Stimulated activated naive B cell treated with anti-CD40 and anti-IgM and Interleukin-4, amounts not matched to agents 10 μg/mL and 1 μg/mL and 100 μg/mL, for 72 hours (primary cell): ENCODE measurements at places on chromosomes 11 and 22.

DNA sequence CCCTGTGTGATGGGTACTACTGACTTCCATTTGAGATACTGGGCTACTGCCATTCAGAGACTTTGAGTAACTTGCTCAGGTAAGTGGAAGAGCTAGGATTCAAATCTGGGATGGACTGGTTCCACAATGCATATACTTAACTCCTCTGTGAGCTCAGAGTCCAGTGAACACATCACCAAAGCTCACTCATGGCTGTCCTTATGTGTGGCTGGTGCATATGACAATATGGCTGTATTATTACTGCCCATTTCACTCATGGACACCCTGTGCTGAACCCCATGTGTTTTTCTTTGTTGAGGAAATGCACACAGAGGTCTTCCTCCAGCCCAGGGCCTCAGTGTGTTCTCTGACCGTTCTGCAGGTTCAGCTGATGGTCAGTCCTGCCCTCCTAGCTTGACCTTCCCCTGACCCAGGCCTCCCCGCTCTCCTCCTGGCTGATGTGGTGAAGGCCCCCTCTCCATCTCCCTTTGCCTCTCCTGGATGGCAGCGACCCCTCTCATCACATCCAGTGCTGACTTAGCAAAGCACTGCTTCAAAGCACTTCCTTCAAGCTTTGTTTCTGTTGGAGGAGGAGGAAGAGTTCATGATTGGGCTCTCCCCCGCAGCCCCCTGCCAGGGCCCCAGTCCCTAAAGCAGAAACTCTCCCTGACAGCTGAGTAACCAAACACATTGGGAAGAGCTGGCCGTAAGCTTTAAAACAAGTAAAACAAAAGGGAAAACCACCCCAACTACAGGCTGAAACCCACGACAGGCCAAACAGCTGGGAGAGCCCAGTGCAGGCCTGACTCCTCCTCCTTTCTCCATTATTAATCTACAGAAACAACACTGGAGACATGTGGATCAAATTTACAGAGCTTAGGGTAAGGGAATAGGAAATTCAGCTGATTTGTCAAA is 101.2 kb downstream of the NAT10 start:
- DNase-seq, result no peak

DNA sequence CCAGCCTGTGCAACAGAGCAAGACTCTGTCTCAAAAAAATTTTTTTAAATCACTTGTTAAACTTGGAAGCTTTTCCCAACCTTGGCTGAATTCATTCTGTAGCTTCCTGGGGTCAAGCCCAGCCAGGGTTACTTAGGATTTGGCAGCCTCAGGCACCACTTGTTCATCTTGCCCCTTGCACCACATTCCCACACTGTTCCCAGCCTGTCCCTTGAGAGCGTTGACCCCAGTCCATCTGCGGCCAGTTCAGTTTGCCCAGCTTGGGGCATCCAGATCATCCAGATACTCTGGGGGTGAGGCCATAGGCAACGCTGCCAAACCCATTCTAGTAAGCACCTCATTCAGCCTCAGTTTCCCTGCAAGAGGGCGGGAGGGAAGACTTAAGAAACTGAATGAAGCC is 8.7 kb upstream of the THRSP start:
- DNase-seq, result no peak

DNA sequence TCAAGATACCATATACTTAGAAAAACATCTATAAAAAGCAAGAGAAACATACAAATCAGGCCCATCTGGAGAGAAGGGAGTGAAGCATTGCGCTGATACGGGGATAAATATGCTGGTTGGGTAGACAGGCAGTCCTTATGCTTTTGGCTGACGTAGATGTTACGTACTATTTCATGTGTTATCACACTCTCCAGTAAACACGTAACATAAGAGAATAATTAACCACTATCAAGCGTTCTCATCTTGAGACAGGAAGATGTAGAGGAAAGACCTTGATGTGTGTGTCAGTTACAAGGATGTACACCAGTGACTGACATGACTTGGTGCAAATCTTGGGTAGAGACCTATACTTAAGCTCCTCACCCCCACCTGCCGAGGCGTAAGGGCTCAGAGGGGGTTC is 86.7 kb upstream of the PRODH start:
- DNase-seq, result no peak

DNA sequence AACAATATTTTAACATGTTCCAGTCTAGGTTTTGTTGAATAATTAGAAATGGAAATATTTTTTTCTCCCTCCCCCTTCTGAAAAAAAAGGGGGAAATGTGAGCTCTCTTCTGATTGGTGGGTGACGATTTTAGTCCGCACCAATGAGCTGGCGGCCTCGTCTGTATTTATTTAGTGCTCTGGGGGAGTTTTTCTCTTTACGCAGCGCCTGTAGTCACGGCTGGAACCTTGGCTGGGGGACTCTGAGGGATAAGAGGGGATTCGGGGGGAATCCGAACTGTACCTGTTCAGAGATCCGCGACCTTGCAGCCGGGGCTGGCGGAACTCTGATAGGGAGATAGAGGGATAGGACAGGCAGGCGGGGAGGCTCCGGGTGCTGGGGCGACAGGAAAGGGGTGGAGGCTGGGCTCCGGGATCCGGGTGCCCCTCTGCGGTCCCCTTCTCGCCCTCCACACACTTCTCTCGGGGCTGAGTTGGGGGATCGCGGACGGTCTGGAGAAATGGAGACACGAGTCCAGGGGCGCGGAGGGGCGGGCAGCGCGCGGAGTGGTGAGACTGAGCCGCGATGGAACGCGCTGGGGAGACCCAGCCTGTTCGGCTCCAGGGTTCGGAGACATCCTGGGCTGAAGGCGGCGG is 99.7 kb upstream of the HSD17B12 start:
- DNase-seq, result no peak

DNA sequence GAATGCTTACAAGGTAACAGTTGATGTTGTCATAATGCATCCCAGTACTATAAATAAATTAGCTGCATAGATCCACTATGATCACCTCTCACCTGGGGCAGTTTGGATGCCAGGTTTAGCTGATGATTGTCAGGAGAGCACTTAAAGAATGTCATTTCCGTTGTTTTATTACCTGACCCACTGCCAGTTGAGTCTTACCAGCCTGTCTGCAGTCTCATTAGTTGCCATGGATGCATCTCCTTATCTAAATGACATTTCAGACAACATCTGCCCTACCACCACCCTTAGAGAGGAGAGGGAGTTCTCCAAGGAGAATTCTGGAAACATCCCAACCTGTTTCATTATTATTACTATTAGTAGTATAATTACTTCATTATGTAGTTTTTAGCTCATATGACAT is 339.1 kb upstream of the API5 start:
- no peak for DNase-seq

DNA sequence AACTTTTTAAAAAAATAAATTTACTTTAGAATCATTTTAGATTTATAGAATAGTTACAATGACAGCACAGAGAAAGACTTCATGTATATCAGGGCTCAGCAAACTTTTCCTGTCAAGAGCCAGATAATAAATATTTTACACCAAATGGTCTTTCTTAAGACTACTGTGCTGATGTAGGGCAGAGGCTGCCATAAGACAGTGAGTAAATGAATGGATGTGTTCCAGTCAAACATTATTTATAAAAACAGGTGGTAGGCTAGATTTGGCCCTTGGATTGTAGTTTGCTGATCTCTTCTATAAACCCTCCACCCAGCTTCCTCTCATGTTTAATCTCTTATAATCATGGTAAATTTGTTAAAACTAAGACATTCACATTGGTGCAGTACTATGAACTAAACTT is 33.0 kb downstream of the CECR2 start:
- DNase-seq, result no peak

GRCh38 chr11:19817265-19817851 is 104.7 kb downstream of the NAV2 start:
- no peak for DNase-seq

DNA sequence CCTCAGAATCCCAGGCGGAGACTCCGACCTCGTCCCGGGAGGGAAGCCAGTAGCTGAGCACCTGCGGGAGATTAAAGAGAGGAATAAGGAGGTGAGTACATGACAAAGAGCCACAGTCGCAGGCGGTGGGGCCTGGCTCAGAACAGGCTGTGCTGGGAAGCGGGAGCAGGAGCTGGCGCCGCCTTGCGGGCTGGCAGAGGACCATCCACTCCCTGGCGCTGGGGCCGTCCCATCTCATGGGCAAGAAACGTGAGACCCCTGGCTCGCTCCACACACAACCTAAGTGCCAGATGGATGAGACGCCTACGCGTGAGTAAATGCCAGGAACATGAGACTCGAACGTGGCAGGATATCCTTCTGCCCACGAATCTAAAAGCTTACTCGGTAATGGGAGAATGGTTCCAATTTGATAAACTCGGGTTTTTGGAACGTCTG is 6.3 kb downstream of the CEND1 start:
- no peak for DNase-seq

GRCh38 chr11:74670171-74670570 is 61.1 kb downstream of the CHRDL2 start:
- DNase-seq, result no peak
